ENCODE measurements at places on chromosomes 7 and 10.

DNA sequence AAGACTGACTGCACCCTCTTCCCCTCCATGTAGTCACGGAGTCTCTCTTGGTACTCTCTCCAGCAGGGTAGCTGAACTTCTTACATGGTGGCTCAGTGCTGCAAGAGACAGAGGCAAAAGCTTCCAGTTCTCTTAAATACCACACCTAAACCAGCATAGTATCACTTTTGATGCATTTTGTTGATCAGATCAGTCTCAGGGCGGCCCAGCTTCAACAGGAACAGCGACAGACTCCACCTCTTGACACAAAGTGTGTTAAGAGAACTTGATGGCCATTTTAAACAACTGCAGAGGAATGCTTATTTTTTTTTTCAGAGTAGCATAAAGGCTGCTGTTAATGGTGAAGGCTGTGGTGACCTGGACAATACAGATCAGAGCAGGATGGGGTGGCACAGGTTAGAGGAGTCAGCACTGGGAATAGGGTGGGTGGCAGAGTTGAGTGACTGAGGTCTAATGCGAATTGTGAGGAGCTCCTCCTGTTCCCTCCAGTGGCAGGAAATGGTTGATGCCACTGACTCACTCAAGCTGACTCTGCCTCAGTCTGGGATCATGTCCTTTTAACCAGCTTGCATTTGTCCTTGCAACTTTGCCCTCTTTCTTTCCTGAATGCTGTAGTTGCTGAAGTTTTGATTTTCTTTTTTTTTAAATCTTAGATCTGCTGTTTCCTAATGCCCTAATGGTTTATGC lies 17.3 kb downstream of the MGAM start:
- no peak for DNase-seq

DNA sequence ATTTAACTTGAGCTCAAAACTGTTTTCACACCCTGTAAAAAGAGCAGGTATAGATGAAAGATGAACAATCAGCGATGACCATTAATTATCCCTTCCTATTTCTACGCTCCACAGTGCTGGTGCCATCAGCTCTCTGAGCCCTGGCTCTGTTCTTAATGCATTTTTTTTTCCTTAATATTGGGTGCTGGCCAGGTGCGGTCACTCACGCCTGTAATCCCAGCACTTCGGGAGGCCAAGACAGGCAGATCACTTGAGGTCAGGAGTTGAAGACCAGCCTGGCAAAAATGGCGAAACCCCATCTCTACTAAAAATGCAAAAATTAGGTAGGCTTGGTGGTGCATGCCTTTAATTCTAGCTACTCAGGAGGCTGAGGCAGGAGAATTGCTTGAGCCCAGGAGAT lies 4.2 kb downstream of the STEAP4 start:
- DNase-seq, result no peak

GRCh38 chr10:86064931-86065662 lies 301.5 kb downstream of the GRID1 start:
- no peak for DNase-seq

DNA sequence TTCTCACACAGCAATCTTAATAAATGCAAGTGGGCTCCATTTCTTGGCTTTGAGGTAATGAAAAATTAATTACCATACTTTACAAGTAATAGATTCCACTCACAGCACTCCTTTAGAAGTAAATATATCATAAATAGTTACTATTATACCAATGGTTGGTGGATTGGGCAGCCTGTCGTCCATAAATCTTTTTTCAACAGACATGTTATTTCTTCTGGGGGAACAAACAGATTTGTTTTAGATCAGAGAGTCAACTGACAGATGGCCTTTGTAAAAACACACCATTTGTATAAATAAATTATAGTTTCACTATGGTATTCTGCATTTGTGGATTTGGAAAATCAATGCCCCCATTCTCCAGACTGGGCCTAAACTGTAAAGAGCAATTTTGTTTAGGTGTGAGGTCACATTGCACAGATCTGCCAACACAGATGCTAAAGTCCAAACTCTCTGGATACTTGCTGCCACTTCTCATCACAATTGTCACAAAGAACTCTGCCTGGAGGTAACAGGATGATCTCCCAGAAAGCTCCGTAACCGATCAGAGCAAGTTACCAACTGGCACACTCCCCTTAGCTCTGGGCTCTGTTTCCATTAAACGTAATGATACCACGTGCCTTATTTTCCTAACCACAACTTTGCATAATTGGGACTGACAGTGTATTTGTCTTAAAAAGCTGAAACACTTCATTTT lies 4.5 kb upstream of the MACROH2A2 start:
- DNase-seq, result no peak

DNA sequence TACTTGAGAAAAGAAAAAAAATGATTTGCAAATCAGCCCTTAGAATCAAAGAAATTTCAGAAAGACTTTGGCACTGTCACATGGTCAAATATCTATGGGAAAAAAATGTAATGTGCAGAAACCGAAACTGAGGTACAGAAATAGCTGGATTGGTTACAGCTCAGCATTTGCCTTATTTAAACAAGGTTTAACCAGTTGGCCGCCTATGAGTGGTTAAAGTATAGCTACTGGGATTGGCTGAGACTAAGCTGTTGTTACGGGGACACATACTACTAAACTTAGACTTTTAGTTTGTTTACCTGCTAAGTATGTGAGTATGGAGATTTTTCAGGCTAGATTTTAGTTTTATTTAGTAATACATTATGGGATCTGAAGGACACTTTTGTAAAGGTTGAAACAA lies 38.6 kb downstream of the SFTPD start:
- no peak for DNase-seq

GRCh38 chr10:102628451-102628911 lies 15.8 kb upstream of the TRIM8 start:
- no peak for DNase-seq

GRCh38 chr7:116528008-116528789 lies 3.4 kb downstream of the CAV1 start:
- DNase-seq, result no peak

DNA sequence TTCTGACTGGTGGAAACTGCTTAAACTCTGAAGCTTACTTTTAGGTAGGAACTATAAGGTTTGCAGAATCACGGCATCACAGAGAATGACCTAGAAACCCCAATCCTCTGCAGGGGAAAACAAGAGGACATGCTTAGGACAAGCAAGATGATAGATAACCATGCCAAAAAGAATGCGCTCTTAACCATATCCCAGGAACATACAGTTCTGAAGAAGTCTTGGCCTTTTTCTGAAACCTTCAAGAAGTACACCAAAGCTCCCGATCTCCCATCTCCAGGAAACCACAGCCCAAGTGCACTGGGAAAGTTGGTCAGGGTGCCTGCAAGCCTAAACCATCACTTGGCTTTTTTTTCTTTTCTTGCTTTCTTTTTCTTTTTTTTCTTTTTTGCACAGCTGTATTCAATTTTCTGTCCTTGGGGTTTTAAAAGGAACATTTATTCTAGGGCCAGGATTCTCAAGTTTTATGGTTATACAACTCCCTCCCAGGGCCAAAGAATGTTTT lies 12.2 kb upstream of the SVIL start:
- no peak for DNase-seq

DNA sequence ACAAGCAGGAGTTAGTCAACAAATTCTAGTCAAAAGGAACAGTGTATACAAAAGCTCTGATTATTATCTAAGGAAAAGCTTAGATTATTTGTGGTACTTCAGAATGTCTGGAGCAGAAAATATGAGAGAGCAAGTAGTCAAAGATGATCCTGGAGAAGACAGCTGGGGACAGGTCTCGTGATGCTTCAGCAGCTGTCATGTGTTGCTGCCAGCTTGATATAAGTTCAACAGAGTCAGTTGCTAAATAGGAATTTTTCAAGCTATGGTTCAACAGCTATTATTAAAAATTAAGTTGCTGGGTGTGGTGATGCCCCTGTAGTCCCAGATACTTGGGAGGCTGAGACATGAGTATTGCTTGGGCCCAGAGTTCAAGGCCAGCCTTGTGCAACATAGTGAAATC lies 240.0 kb upstream of the RHOBTB1 start:
- DNase-seq, result no peak

DNA sequence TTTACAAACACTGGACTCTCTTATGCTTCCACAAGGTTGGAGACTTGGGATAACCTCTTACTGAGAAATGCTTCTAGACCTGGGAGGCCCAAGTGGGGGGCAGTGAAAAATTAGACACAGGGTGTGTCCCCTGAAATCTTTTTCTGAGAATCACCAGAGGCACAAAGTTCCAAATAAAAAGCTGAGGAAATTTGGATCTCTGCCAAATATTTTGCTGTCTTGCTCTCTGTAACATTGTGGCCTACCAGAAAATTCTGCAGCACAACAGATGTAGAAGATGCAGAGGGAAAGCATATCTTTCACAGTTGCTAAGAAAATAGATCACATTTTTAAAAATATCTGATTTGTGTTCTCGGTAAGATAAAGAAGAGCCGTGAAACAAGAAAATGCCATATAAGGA lies 849.4 kb downstream of the CCSER2 start:
- DNase-seq, result no peak

DNA sequence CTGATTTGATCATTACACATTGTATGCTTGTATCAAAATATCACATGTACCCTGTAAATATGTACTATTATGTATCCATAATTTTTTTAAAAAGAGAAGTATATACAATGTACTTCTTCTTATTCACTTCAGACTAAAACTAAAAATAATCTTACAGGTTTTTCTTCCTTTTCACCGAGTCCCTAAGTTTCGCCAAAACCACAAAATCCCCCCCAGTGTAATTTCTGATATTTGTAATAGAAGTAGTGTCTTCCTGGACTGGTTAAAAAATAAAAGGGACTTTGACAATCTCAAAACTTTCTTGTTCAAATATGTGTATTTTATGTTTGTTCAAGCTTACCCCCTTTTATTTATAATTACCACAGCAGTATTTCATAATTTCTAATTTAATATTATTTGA lies 23.9 kb downstream of the EPC1 start:
- DNase-seq, result no peak

- DNase-seq, result peak; percentile 48
Observed at GRCh38 chr10:28503114-28503513, 29.8 kb upstream of the WAC start.

GRCh38 chr10:60237977-60238758 lies 151.5 kb downstream of the ANK3 start:
- no peak for DNase-seq

DNA sequence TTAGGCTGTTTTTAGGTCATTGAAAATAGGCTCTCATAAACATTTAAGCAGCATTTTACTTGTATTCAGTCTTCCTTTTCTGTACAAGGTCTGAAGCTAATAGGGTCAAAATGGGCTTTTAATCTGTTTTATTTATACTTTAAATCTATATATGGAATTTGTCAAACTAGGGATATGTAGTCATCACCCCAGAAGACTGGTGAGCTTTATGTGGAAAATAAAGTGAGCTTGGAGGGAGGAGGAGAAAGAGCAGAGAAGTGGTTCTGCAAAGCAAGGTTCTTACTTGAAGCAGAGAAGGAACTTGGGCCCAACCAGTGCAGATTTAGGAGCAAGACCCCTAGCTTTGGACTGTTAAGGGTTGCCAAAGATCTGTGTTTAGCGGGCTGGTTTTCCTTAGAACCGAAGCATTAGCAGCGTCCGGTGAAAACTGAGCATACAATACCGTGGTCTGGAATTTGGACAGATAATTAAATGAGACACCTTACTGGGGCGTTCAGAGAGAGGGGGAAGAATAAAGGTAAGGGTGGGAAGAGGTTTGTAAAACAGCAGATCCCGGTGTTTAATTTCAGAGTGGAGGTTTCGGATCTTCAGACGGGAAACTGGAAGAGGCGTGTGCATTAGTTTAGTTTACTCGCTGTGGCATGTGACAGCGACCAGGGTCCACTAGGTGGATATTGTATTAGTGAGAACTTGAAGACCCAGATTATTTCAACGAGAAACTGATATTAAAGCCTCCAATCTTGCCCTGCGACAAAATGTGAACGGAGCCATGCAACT lies 2.4 kb downstream of the BAMBI start:
- no peak for DNase-seq

DNA sequence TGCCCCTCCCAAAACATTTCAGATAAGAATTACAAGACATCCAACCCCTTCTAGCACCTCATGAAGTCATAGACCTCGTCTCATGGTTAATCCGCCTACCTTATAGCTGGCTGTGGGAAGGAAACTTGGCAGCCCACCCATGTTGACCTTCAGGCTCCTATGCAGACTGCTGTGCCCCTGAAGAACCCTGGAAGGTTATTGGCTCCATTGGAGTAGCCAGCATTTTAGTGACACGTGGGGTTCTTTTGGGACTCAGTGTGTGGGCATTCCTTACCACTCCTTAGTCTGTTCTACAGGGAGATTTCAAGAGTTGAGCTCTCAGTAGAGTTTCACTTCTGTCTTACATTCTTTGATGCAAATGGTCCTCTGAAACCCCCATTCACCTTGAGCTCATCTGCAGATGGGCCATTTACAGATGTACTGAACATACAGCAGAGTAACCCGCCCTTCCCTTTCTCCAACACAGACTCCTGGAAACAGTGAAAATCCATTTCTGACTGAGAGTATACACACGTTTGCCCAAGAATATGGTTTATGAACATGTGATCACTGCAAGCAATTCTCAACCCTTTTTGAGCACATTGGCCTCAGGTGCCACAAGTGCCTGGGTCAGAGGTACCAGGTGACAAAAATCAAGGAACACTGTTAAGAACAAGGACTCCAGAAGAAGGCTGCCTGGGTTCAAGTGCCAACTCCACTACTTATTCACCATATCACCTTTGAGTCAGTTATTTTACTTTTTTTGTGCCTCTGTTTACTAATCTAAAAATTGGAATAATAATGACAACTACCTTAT lies 54.0 kb upstream of the HECW1 start:
- no peak for DNase-seq

DNA sequence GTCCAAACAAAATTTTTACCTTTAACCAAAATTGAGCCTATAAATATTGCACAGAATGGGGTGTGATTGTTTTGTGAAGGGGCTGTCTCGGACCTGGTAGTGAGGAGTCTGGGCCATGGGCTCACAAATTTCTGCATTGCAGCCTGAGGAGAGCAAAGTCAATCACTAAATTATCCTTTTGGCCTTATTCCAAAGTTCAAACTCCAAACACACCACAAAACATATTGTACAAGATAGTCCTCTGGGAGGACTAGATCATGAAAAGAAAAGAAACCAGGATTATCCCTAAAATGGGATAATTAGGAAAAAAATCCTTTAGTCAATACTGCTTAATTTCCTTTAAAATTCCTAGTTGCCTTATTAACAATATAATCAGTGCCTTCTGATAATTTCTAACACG lies 115.5 kb downstream of the BUB3 start:
- DNase-seq, result no peak

DNA sequence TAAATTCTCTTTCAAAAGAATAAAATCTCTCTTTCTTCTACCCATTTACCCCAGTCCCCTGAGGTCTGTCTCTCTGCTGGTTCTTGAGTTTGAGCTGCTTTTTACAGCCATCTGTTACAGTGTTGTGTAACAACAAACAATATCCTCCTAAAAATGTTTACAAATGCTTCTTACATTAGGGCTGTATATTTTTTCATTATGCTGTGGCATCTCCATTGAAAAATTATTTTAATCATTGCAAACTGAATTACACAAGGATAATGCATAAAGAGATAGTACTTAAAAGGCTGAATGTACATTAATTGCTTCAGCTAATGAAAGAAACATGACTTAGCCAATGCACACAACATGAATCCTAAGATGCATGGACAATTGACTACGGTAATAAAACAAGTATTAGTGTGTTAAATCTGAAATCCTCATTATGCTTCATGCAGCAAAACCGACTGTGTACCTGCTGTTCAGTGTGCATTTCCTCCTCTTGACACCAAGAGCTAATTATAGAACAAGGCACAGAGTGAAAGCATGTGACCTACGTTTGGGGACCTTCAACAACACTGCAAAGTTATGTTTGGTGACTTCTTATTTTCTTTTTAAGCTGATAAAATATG lies 181.7 kb upstream of the RHOBTB1 start:
- no peak for DNase-seq

Measured in cerebellar nuclear complex (tissue), 1 donor.